ENCODE measurements at places on chromosomes 13 and 19. TPM values are rescaled to one million over a fixed set of nuclear protein-coding genes. Genes with fewer than 3 reads are reported as not detected.

The JUNB gene
- total RNA-seq: 118 TPM

The KLK15 gene
- not detected for total RNA-seq

The TPRX2 gene
- not detected for total RNA-seq

The WDR88 gene
- total RNA-seq: under 0.01 TPM
